ENCODE measurements at places on chromosomes 2 and 18.

DNA sequence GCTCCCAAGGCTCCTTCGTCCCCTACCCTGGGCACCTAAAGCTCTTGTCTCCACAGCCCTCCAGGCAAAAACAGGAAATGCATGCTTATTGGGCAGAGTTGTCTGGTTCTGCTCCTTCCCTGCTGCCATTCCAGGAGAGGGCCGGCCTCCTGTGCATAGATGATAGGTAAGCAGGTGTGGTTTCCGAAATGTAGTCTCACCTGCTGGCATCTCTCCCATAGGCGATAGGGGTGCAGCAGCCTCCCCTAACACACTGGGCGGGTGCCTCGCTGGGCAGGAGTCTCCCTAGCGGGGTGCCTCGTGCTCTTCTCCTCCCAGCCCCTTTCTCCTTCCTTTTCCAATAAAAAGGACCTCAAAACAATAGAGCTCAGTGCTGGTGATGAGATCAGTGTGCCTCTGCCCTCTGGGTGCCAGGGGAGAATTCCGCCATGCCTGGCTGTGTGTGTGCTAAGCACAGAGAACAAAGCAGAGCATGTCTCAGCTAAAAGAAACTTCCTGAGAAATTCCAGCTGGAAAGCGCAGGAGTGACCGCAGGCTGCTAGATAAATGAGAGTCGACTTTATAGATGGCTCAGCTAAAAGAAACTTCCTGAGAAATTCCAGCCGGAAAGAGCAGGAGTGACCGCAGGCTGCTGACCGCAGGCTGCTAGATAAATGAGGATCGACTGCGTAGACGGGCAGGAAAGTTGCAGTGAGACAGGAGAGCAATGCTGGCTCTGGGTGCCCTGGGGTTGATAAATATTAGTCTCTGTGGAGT, 11.3 kb upstream of the PXDN start:
- no peak for DNase-seq

GRCh38 chr2:3486047-3487027, 33.0 kb downstream of the ADI1 start:
- DNase-seq, result no peak

GRCh38 chr2:145775591-145775990, 1255.7 kb upstream of the ZEB2 start:
- no peak for DNase-seq

- DNase-seq, result no peak
Measured at GRCh38 chr2:16118611-16119590, 178.6 kb downstream of the MYCN start.

DNA sequence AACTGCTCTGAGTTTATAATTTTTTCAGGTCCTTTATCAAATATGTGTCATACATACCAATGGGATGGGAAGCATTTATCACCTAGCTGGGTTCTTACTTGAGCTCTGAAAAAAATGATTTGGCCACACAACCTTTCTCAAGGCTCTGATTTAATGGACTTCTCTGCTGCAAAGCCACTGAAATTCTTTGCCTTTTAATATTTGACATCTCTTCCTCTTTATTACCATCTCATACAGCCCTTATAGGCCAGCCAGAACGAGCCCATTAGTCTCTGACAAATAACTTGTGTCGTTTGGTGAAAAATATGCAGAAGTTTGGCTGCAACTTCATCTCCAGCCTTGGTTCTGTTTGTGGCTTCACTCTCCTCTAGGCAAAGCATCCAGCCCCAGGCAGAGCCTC, 249.1 kb downstream of the ATAD2B start:
- no peak for DNase-seq

- no peak for DNase-seq
Measured at GRCh38 chr18:48954886-48955819, 4.4 kb upstream of the SMAD7 start.

GRCh38 chr2:30679426-30680088, 127.7 kb downstream of the CAPN13 start:
- peak; percentile 11 for DNase-seq

- DNase-seq, result no peak
Measured at GRCh38 chr2:13950761-13951160, 681.8 kb upstream of the LRATD1 start.

- DNase-seq, result no peak
Measured at GRCh38 chr2:7966032-7966431, 715.8 kb upstream of the ID2 start.

GRCh38 chr2:40915651-40916050, 463.8 kb upstream of the SLC8A1 start:
- no peak for DNase-seq

DNA sequence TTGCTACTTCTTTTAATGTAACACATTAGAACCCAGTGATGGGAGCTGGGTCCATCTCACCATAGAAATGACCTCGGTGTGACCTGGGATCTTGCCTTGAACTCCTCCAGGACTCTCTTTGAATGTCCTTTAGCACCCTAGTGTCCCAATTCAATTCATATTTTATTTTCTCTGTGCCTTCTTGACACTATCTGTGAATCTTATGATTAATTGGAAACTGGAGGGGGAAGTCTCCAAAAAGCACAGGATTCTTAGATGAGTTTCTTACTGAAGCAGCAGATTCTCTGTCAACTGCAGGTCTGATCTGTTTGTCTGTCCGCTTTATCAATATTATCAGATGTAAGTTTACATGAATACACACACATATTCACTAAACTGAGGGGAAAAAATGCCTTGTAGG, 470 bp downstream of the DHRS9 start:
- no peak for DNase-seq

GRCh38 chr18:80106482-80107051, 2.5 kb upstream of the ADNP2 start:
- DNase-seq, result no peak

DNA sequence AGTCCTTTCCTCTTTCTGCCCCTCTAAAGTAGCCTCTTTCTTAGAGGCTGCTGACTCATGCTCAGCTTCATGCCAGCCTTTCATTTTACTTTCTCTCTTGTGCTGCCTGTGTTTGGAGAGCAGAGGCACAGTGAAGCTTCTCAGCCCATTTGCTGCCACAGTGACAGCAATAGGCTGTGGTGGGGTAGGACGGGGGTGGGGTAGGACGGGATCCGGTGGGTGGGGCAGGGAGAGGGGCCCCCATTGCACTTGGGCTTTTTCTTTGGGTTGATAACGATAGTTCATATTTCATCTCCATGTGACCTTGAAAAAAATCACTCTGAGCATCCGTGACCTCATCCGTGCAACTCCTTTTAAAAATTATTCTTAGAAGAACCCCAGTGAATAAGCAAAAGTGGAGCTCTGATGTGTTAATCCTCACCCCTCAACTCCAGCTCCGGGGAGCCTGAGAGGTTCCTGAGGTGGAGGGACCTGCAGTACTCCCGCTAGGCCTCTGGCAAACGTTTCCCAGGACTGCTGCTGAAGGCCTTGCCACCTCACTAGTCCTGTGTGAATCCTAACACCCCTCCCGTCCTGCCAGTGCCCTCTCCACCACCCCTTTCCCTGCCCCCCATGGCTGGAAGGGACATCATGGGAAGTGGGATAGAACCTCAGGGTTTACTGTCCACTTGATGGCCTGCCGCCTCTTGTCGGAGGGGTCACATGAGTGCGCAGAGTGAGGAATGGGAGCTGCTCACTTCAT, 70.8 kb downstream of the INPP4A start:
- peak; percentile 32 for DNase-seq

- DNase-seq, result no peak
Measured at GRCh38 chr18:52963481-52963880, 623.5 kb downstream of the DCC start.

DNA sequence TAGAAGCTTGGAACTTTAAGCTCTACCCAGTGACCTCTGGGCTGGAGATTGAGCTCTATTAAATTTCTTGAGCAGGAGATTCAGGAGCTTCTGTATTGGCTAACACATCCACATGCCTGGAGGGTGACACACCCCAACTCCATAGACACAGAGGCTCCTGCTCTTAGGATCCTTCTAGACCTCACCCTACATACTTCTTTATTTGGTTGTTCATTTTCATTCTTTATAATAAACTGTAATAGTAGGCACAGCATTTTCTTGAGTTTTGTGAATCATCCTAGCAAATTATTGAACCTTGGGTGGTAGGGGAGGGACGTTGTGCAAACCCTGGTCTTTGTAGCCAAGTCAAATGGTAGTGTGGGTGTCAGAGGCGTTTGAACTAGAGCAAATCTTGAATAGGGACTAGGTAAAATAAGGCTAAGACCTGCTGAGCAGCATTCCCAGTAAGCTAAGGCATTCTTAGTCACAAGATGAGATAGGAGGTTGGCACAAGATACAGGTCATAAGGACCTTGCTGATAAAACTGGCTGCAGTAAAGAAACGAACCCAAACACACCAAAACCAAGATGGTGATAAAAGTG, 323.8 kb upstream of the GALNT5 start:
- DNase-seq, result no peak

GRCh38 chr18:76801567-76802505, 20.5 kb upstream of the ZNF236 start:
- peak; percentile 19 for DNase-seq

DNA sequence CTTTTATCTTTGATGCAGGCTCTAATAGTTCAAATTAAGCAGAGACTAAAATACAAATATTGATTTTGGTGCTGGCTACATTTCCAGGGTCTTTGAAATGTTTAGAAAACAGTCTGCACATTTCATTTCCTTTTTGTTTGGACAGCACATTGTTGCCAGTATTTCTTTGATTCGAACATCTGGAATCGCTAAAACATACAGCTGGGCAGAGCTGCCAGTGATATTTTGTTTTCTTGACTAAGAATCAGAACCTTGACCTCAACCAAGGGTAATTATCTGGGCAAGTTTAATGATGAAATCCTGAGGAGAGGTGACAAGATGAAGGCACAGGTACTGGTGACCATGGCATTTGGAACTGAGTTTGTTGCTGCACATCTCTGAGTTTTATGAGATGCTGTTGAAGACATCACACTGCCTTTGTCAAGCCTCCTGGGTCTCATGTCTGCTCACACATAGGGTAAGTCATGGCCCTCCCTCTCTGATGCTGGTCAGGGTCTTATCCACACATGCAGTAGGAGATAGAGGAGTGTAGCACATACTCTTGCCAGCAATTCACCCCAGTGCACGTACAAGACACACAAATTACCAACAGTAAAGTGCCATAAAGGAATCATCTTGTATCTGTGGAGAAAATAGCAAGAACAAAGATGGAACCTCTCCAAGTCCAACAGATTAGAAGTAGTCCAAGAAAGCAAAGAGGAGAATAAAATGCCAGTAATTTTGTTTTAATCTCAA, 391.9 kb downstream of the RND3 start:
- no peak for DNase-seq

- no peak for DNase-seq
Measured at GRCh38 chr2:142142595-142142994, 11.8 kb upstream of the LRP1B start.

GRCh38 chr2:183948861-183949260, 649.5 kb upstream of the ZNF804A start:
- DNase-seq, result no peak

DNA sequence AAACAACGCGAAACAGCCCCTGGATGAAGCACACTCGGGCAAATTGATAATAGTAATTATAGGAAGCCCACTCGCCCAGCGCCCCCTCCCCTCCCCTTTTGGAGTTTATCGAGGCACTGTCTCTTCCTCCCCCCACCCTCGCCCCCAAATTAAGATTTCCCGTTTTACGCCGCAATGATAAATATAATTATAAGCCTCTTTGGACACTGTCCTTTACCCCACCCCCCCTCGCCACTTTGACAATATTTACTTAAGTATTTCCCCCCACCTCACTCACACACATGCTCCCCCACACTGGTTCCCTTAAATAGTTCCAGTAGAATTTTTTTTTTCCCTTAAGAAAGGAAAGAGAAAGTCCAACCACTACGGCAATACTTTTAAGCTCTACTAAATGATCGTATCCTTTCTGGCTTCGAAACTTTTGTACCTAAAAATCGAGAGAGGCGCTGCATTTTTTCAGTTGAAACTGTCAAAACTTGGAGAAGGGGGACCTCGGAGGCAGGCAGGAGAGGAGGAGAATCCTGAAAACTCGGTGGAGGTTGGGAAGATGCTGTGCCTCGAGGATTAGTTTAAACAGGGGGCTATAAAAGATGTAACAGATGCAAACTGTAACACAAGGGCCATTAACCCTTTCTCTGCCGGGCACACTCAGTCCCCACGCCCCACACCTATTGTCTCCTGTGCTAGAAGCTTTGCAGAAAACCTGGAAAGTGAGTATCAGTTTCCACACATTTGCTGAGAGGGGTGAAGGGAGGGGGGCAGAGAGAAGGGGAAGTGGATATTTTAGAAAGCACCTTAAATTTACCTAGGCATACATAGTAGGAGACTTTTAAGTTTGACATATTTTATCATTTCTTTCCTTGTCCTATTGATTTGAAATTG, 1.8 kb downstream of the ZEB2 start:
- no peak for DNase-seq

- DNase-seq, result no peak
Measured at GRCh38 chr2:36451512-36451911, 95.9 kb downstream of the CRIM1 start.

DNA sequence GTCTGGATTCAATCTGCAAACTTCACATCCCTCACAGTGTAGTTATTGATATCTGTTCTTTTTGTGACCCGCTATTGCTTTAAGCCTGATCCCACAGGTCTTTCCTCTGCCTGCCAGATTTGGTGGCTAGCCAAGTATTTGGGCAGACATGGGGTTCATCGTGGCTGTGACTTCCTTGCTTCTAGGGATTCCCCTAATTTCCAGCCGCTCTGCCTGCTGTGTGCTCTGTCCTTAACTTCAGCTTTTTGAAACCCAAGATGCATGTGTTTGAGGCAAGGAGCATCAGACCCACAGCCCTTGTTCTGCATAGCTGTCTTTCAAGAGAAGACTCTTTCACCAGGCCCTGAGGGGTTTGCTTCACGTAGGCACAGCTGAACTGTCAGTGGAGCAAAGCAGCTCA, 54.2 kb downstream of the NCAPH start:
- DNase-seq, result no peak

DNA sequence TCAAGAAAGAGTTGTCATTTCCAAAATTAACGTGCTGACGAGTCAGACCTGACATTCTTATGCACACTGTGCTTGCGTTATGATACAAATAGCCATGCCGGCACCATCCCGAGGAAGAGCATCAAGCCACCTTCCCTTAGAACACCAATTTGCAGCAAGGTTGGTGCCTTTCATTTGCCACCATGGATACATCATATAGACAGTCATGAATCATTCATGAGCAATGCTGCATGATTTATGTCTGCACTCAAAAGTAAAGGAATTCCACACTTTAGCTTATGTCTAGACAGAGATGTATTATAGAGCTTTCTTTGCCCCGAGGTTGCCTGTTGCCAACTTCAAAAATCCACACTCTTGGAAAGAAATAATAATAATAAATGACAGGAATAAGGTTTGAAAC, 166.9 kb downstream of the VWC2L start:
- no peak for DNase-seq

DNA sequence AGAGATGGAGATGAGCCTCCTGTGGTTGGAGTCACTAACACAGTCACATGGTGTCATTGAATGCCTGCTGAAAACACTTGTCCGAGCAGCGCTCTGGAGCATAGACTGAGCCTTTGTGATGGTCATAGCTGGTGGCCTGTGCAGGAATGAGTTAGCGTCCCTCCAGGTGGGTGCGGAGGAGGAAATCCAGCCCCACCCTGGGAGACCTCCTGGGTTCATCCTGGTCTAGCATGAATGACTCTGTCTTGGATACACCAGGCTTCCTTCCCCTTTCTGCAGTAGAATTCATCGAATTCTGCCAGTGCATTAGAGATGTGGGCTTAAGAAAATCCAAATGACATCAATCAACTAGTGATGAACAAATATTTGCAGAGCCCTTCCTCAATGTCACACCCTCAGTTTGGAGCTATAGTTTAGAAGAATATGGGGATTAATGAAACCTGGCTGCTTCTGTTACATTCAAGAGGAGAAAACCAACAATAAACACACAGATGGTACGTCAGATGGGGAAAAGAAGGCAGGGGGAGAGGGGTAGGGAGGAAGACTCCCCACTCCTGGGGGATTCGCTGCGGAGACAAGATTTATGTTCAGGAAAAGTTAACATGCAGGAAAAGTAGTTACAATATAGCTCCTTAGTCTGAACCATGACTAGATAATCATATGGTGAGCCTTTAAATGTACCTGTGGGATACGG, 136.7 kb downstream of the DDX1 start:
- DNase-seq, result no peak

Data from activated CD4-positive, alpha-beta T cell treated with anti-CD3 and anti-CD28 coated beads, Interleukin-2, Interleukin-4, amounts not matched to agents 100 ng/mL and 50 ng/mL, durations not matched to agents 16 hours and 8 hours (primary cell).